Regular cardiac myocyte (primary cell): ENCODE measurements at places on chromosomes 6 and 20. TPM values are rescaled to one million over a fixed set of nuclear protein-coding genes. Genes with fewer than 3 reads are reported as not detected.

The FAM83C gene
- total RNA-seq, result under 0.01 TPM in 1 of 2 replicates, not detected in the other

The PPP1R14C gene
- 0.38 and 2.5 TPM in 2 replicates for total RNA-seq

The MCCD1 gene
- not detected in 2 replicates for total RNA-seq

The PERP gene
- 14.2 and 21.7 TPM in 2 replicates for total RNA-seq

The ADGRF1 gene
- under 0.01 TPM in 1 of 2 replicates, not detected in the other for total RNA-seq

The NDRG3 gene
- total RNA-seq, result 16.5 and 16.6 TPM in 2 replicates

The MAS1L gene
- total RNA-seq, result not detected in 2 replicates

The SEL1L2 gene
- total RNA-seq, result not detected in 2 replicates

The VSTM2L gene
- total RNA-seq, result 2.5 and 3.7 TPM in 2 replicates

The SNAP91 gene
- total RNA-seq, result not detected in 2 replicates

The PPP1R16B gene
- total RNA-seq, result 0.58 and 2.0 TPM in 2 replicates

The XKR7 gene
- under 0.01 TPM in 1 of 2 replicates, not detected in the other for total RNA-seq

The C20orf204 gene
- 0.77 and 0.85 TPM in 2 replicates for total RNA-seq

The DLK2 gene
- total RNA-seq, result 0.19 and 0.28 TPM in 2 replicates

The RBM24 gene
- 5.6 and 8.2 TPM in 2 replicates for total RNA-seq

The AFDN gene
- 32.2 and 54.1 TPM in 2 replicates for total RNA-seq

The CST5 gene
- total RNA-seq, result not detected in 2 replicates

The HDDC2 gene
- total RNA-seq, result 63.1 and 74.8 TPM in 2 replicates

The C6orf58 gene
- 0.19 TPM in 1 of 2 replicates, not detected in the other for total RNA-seq

The TSBP1 gene
- total RNA-seq, result not detected in 2 replicates

The PSMB9 gene
- 35.2 and 52.9 TPM in 2 replicates for total RNA-seq

The COL11A2 gene
- 0.19 and 0.56 TPM in 2 replicates for total RNA-seq

The RSPO3 gene
- total RNA-seq, result under 0.01 and 2.0 TPM in 2 replicates

The LATS1 gene
- total RNA-seq, result 6.2 and 7.7 TPM in 2 replicates

The C20orf144 gene
- 0.19 and 0.28 TPM in 2 replicates for total RNA-seq

The HRH3 gene
- not detected in 2 replicates for total RNA-seq

The CASS4 gene
- total RNA-seq, result 0.28 and 2.9 TPM in 2 replicates

The NPBWR2 gene
- total RNA-seq, result not detected in 2 replicates

The MUC22 gene
- total RNA-seq, result not detected in 2 replicates

The OR2H2 gene
- total RNA-seq, result not detected in 2 replicates

The EPB41L1 gene
- total RNA-seq, result 11.1 and 27.3 TPM in 2 replicates

The PPIL6 gene
- 1.9 and 6.5 TPM in 2 replicates for total RNA-seq

The SLPI gene
- total RNA-seq, result 0.58 TPM in 1 of 2 replicates, not detected in the other

The RAD21L1 gene
- 0.19 TPM in 1 of 2 replicates, not detected in the other for total RNA-seq

The TRIM10 gene
- under 0.01 TPM in 1 of 2 replicates, not detected in the other for total RNA-seq

The EDN1 gene
- total RNA-seq, result 46.8 and 87.4 TPM in 2 replicates

The VGLL2 gene
- total RNA-seq, result not detected in 2 replicates

The STMND1 gene
- total RNA-seq, result not detected in 2 replicates

The F13A1 gene
- not detected in 2 replicates for total RNA-seq

The KIAA1755 gene
- 2.5 and 3.1 TPM in 2 replicates for total RNA-seq

The PDE10A gene
- total RNA-seq, result 18.4 and 32.4 TPM in 2 replicates

The DAAM2 gene
- total RNA-seq, result 36.9 and 37.4 TPM in 2 replicates

The HNF4A gene
- total RNA-seq, result under 0.01 and 0.19 TPM in 2 replicates

The CYP24A1 gene
- 0.96 and 1.7 TPM in 2 replicates for total RNA-seq

The VWA7 gene
- under 0.01 TPM in 1 of 2 replicates, not detected in the other for total RNA-seq

The PLCB1 gene
- 21.7 and 23.4 TPM in 2 replicates for total RNA-seq

The BAK1 gene
- total RNA-seq, result 11.8 and 15.3 TPM in 2 replicates

The GATA5 gene
- total RNA-seq, result not detected in 2 replicates

The BTN1A1 gene
- total RNA-seq, result under 0.01 TPM in 1 of 2 replicates, not detected in the other

The BFSP1 gene
- 1.9 and 2.8 TPM in 2 replicates for total RNA-seq

The SRSF12 gene
- total RNA-seq, result under 0.01 and 0.28 TPM in 2 replicates

The TGM2 gene
- 371 and 457 TPM in 2 replicates for total RNA-seq

The SLC17A1 gene
- not detected in 2 replicates for total RNA-seq

The CD40 gene
- total RNA-seq, result 5.8 and 14.9 TPM in 2 replicates

The CST7 gene
- total RNA-seq, result not detected in 2 replicates

The PTCRA gene
- total RNA-seq, result 0.19 TPM in 1 of 2 replicates, not detected in the other
